Heart right ventricle (tissue), 16 donors: ENCODE measurements at places on chromosomes 3 and 15. TPM values are rescaled to one million over a fixed set of nuclear protein-coding genes. Genes with fewer than 3 reads are reported as not detected.

Gene THPO
- polyA plus RNA-seq = 1.0 TPM

Gene SELENOT
- polyA plus RNA-seq = 101 TPM

Gene MRAS
- 78.6 TPM for polyA plus RNA-seq

Gene PRTG
- 0.66 TPM for polyA plus RNA-seq

Gene ZPLD1
- polyA plus RNA-seq = 0.04 TPM

Gene TUSC7
- polyA plus RNA-seq = not detected

Gene CFAP92
- 0.44 TPM for polyA plus RNA-seq

Gene THRB
- polyA plus RNA-seq = 3.8 TPM

Gene GOLGA6L4
- polyA plus RNA-seq = 0.64 TPM

Gene PLSCR5
- not detected for polyA plus RNA-seq

Gene ATP13A5
- not detected for polyA plus RNA-seq

Gene ADAMTS17
- polyA plus RNA-seq = 0.95 TPM

Gene GRK7
- 0.03 TPM for polyA plus RNA-seq

Gene SCN11A
- polyA plus RNA-seq = 0.15 TPM

Gene SMC4
- polyA plus RNA-seq = 38.6 TPM

Gene SPATA12
- polyA plus RNA-seq = not detected

Gene CCNB2
- polyA plus RNA-seq = 0.22 TPM

Gene KNG1
- polyA plus RNA-seq = 0.07 TPM

Gene KLF13
- polyA plus RNA-seq = 44.0 TPM

Gene MUC13
- not detected for polyA plus RNA-seq

Gene ZMYND10
- polyA plus RNA-seq = 0.20 TPM

Gene MKRN2
- 26.0 TPM for polyA plus RNA-seq

Gene NANOGP8
- polyA plus RNA-seq = not detected

Gene CAPN3
- polyA plus RNA-seq = 2.7 TPM
